PC-9 (cell line): ENCODE measurements at places on chromosomes 7 and 10. TPM values are rescaled to one million over a fixed set of nuclear protein-coding genes. Genes with fewer than 3 reads are reported as not detected.

- peak overlapping the region; percentile 83 for H3K27ac ChIP-seq
- H3K27me3 ChIP-seq = no peaks in the 10 kb centered on the region
- peaks cover 26% of the 10 kb centered on the region for H3K4me1 ChIP-seq
- DNase-seq = peak; percentile 37
Observed at GRCh38 chr10:29063806-29064644, 224.8 kb upstream of the LYZL1 start.

CYP2C9 gene
- total RNA-seq = not detected in 2 replicates

MMP21 gene
- total RNA-seq = not detected in 2 replicates

DNA sequence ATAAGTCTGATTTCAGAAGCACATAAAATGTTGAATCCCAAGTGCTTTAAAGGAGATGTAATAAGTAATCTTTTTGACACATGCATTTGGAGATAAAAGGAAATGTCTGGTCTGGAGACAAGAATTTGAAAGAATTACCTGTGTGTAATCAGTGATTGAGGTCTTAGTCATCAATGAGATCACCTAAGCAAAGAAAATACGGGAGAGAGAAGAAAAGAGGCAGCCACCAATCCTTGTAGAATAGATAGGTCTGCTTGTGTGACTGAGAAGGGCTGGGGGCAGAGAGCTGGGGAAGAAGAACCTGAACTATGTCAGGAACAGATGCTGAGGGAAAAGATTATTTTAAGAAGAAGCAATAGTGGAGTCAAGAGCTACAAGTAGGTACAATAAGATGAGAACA is 49.3 kb upstream of the ITPRID1 start:
- H3K4me3 ChIP-seq = no peak overlapping the region
- DNase-seq = peak; percentile 5
- H3K36me3 ChIP-seq = no peaks in the 10 kb centered on the region
- no peak overlapping the region for H3K27ac ChIP-seq

GCK gene
- not detected in 2 replicates for total RNA-seq

PDK4 gene
- total RNA-seq = 2.4 and 4.8 TPM in 2 replicates

GRCh38 chr7:148332191-148333186 is 258.1 kb upstream of the C7orf33 start:
- H3K4me1 ChIP-seq = no peaks in the 10 kb centered on the region
- H3K27me3 ChIP-seq = peaks cover 46% of the 10 kb centered on the region
- no peaks in the 10 kb centered on the region for H3K36me3 ChIP-seq
- no peak overlapping the region for H3K4me3 ChIP-seq
- H3K27ac ChIP-seq = no peak overlapping the region

BMPER gene
- total RNA-seq = 0.33 and 0.50 TPM in 2 replicates

STEAP1B gene
- 0.35 TPM in 2 replicates for total RNA-seq

GRCh38 chr7:156347132-156347531 is 293.4 kb upstream of the RNF32 start:
- H3K27me3 ChIP-seq = peaks cover 98% of the 10 kb centered on the region
- no peaks in the 10 kb centered on the region for H3K4me1 ChIP-seq

DNA sequence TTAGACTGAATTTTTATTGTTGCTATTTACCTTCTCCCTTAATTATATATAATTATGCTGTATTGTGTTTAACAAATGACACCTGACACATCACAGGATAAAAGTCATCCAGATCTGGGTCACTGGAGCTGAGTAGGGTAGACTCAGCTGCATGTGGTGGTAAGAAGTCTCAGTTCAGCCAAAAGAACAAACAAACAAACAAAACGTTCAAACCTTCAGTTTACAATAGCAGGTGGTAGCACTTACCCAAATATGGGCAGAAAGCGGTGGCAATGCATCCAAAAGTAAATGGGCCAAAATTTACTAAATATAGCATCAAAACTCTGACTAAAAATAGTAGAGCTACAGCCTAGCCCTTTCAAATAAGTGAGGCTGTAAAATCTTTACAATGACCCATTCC is 42.2 kb downstream of the ZWINT start:
- no peaks in the 10 kb centered on the region for H3K4me1 ChIP-seq
- no peaks in the 10 kb centered on the region for H3K27me3 ChIP-seq
- no peak overlapping the region for H3K27ac ChIP-seq
- DNase-seq = no peak

DNA sequence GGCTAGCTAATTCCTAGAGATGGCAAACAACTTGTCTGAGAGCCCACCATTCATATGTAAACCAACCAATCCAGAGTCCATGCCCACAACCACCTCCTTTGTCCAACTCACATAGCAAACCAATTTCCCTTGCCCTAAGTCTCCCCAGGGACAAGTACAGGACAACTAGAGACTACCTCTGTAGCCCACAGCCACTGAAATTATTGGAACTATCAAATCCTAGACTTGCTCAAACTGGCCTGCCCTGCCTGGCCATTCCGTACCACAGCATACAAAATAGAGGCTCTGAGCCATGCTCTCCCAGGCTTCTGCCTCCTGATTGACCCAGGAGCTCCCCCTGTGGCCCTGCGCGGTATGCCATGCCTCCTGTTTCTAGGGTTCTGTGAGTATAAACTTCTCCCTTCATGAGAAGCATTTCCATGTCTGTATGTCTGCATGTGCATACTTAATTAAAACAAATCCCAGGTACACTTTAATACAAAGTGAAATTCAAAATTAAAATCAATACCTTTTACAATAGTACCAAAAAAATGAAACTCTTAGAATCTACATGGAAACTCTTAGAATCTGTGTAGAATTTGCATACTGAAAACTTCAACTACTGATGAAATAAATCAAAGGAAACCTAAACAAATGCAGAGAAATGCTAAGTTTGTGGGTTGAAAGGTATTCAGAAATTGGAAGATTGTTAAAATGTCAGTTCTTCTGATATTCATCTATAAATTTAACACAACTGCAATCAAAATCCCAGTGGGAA is 4.0 kb upstream of the HECW1 start:
- peaks cover 34% of the 10 kb centered on the region; the same call in 1 of the 2 replicates for H3K27me3 ChIP-seq
- no peaks in the 10 kb centered on the region for H3K4me1 ChIP-seq
- no peak for DNase-seq
- no peaks in the 10 kb centered on the region for H3K36me3 ChIP-seq
- no peak overlapping the region for H3K4me3 ChIP-seq

GRCh38 chr10:451021-451471 is 238.4 kb downstream of the DIP2C start:
- H3K27ac ChIP-seq = no peak overlapping the region
- no peaks in the 10 kb centered on the region for H3K4me1 ChIP-seq
- no peaks in the 10 kb centered on the region for H3K36me3 ChIP-seq
- H3K4me3 ChIP-seq = no peak overlapping the region
- peaks cover 30% of the 10 kb centered on the region for H3K27me3 ChIP-seq

GRID1 gene
- not detected in 2 replicates for total RNA-seq

TEX47 gene
- total RNA-seq = not detected in 2 replicates

VSTM2A gene
- total RNA-seq = not detected in 2 replicates

- no peak overlapping the region for H3K4me3 ChIP-seq
Observed at GRCh38 chr7:130493275-130493873, 1.5 kb downstream of the MEST start.

GRCh38 chr10:72259491-72260238 is 14.1 kb upstream of the DDIT4 start:
- peaks cover 69% of the 10 kb centered on the region for H3K4me1 ChIP-seq
- H3K27me3 ChIP-seq = no peaks in the 10 kb centered on the region
- DNase-seq = no peak
- no peaks in the 10 kb centered on the region for H3K36me3 ChIP-seq
- H3K27ac ChIP-seq = peak overlapping the region; percentile 97
- no peak overlapping the region for H3K4me3 ChIP-seq

MYL10 gene
- total RNA-seq = not detected in 2 replicates

GRCh38 chr10:62059217-62059920 is 157.9 kb downstream of the ARID5B start:
- H3K27me3 ChIP-seq = no peaks in the 10 kb centered on the region
- no peak for DNase-seq

DNA sequence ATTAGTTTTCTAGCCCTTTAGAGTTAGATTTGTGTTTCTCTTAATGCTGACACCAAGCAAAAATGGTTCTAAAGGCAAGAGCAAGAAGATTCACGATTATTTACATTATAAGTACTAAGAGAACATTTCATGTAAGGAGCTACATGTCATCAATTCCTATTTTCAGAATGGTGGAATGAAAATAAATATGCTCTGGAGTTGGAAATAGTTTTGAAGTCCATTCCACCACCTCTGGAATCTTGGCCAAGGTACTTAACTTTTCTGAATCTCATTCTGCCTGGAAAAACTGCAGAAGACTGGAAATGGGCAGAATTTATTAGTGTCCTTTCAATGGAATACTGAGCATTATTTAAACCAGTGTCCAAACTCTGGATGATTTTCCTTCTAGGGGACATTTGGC is 125.1 kb upstream of the RAB11FIP2 start:
- no peak overlapping the region for H3K4me3 ChIP-seq
- H3K4me1 ChIP-seq = no peaks in the 10 kb centered on the region
- H3K36me3 ChIP-seq = no peaks in the 10 kb centered on the region
- no peak for DNase-seq
- H3K27ac ChIP-seq = no peak overlapping the region
- no peaks in the 10 kb centered on the region for H3K27me3 ChIP-seq

TEX36 gene
- total RNA-seq = 1.1 and 1.2 TPM in 2 replicates

DNA sequence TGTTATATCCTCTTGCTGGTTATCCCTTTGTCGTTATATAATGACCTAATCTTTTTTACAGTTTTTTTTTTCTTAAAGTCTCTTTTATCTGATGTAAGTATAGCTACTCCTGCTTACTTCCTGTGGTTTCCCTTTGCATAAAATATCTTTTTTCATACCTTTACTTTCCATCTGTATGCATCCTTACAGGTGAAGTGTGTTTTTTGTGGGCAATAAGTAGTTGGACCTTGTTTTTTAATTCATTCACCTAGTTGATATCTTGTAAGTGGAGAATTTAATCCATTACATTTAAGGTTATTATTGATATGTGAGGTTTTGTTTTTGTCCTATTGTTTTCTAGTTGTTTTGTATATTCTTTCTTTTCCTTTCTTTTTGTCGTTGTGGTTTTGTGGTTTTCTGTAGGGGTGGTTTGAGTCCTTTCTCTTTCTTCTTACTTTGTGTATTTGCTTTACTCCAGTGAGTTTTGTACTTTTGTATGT is 168.6 kb downstream of the MLLT10 start:
- no peaks in the 10 kb centered on the region for H3K36me3 ChIP-seq
- no peak overlapping the region for H3K4me3 ChIP-seq
- no peak for DNase-seq
- no peak overlapping the region for H3K27ac ChIP-seq
- no peaks in the 10 kb centered on the region for H3K27me3 ChIP-seq

DGKI gene
- total RNA-seq = 0.41 and 0.65 TPM in 2 replicates

ANKRD7 gene
- 2.4 and 6.9 TPM in 2 replicates for total RNA-seq

GRCh38 chr10:126476246-126476645 is 88.0 kb upstream of the ADAM12 start:
- no peaks in the 10 kb centered on the region for H3K4me1 ChIP-seq
- H3K27me3 ChIP-seq = no peaks in the 10 kb centered on the region
- no peak overlapping the region for H3K4me3 ChIP-seq
- no peaks in the 10 kb centered on the region for H3K36me3 ChIP-seq

- no peak for DNase-seq
- no peaks in the 10 kb centered on the region for H3K36me3 ChIP-seq
- no peak overlapping the region for H3K4me3 ChIP-seq
Observed at GRCh38 chr7:29812185-29812876, 6.0 kb downstream of the WIPF3 start.

- H3K36me3 ChIP-seq = 0 out of 2 replicates have a peak, but pooled peaks cover 2% of the 10 kb centered on the region
- H3K4me1 ChIP-seq = no peaks in the 10 kb centered on the region
- no peak for DNase-seq
Observed at GRCh38 chr7:157158400-157158799, 19.7 kb downstream of the UBE3C start.

CALHM1 gene
- total RNA-seq = not detected in 2 replicates

DNA sequence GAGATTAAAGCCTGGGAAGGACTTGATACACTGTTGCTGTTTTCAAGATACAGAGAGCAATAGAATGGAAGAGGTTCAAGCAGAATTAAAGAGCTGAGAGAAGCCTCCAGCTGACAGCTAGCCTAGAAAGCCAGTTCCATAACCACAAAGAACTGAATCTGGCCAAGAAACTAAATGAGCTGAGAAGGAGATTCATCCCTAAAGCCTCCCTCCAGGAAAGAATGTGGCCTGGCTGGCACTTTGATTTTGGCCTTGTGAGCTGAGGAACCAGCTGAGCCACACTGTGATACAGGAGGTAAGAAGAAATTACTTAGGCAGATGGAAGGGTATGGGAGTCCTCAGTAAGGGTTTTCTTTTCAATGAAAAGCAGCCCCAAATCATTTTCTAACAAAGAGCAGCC is 324.1 kb downstream of the PHF14 start:
- H3K27me3 ChIP-seq = no peaks in the 10 kb centered on the region
- DNase-seq = no peak
- H3K36me3 ChIP-seq = no peaks in the 10 kb centered on the region
- no peak overlapping the region for H3K4me3 ChIP-seq
- no peak overlapping the region for H3K27ac ChIP-seq

GRCh38 chr10:8095959-8096358 is 41.5 kb downstream of the GATA3 start:
- H3K27me3 ChIP-seq = no peaks in the 10 kb centered on the region
- H3K4me3 ChIP-seq = no peak overlapping the region
- H3K4me1 ChIP-seq = no peaks in the 10 kb centered on the region
- no peak for DNase-seq
- H3K36me3 ChIP-seq = no peaks in the 10 kb centered on the region
- H3K27ac ChIP-seq = no peak overlapping the region

MTG1 gene
- total RNA-seq = 33.0 and 45.9 TPM in 2 replicates

DNA sequence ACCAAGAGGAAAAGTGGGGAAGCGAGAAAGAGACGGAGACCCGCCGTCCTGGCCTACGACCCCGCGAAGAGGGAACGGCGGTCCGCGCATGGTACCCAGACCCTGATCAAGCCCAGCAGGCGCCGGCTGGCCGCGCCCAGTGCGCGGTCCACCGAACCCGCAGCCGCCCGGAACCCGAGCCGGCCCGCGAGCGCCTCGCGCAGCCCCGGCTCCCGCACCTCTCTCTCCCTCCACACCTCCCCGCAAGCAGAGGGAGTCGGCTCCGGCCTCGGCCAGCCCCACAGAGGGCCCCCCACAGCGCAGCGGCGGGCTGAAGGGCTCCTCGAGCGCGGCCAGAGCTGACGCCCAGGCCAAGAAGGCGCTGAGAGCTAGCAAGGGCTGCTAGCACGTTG is 164.7 kb downstream of the AGMO start:
- no peak overlapping the region for H3K4me3 ChIP-seq
- H3K36me3 ChIP-seq = no peaks in the 10 kb centered on the region
- no peaks in the 10 kb centered on the region for H3K27me3 ChIP-seq
- H3K27ac ChIP-seq = no peak overlapping the region
- no peak for DNase-seq
- H3K4me1 ChIP-seq = no peaks in the 10 kb centered on the region

ZNF722 gene
- total RNA-seq = not detected in 2 replicates

GRCh38 chr10:106284802-106285587 is 879.5 kb downstream of the SORCS1 start:
- no peaks in the 10 kb centered on the region for H3K36me3 ChIP-seq
- no peaks in the 10 kb centered on the region for H3K27me3 ChIP-seq
- no peak for DNase-seq
- H3K4me3 ChIP-seq = no peak overlapping the region
- no peaks in the 10 kb centered on the region for H3K4me1 ChIP-seq

LRRTM3 gene
- total RNA-seq = not detected in 2 replicates

CLCN1 gene
- total RNA-seq = 0.15 TPM in 1 of 2 replicates, not detected in the other

- H3K4me3 ChIP-seq = no peak overlapping the region
- no peaks in the 10 kb centered on the region for H3K4me1 ChIP-seq
- H3K27me3 ChIP-seq = no peaks in the 10 kb centered on the region
- no peaks in the 10 kb centered on the region for H3K36me3 ChIP-seq
- no peak overlapping the region for H3K27ac ChIP-seq
- DNase-seq = no peak
Observed at GRCh38 chr7:103833401-103833800, 156.1 kb downstream of the RELN start.

- no peaks in the 10 kb centered on the region for H3K27me3 ChIP-seq
- no peak for DNase-seq
- no peak overlapping the region for H3K27ac ChIP-seq
- H3K4me3 ChIP-seq = no peak overlapping the region
- peaks cover 10% of the 10 kb centered on the region; the same call in 1 of the 2 replicates for H3K36me3 ChIP-seq
Observed at GRCh38 chr7:137928626-137929025, 73.3 kb downstream of the CREB3L2 start.
